ENCODE measurements at places on chromosomes 7 and 10.

DNA sequence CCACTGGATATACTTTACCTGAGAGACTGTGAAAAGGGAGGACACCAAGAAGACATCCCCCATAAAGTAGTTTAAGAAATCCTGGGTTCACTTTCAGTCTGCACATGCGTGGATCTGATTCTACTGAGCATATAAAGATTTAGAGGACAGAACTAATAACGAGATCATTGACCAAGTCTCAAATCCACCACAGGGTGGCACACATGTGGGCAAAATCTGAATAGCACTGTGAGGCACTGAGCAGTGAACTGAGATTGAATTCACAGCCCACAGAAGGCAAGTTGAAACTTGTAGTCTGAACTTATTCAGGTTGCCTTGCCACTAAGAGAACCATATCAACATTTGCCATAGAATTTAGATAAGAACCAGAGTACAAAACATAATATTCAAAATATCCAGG, 818.6 kb downstream of the GRID1 start:
- peak; percentile 11 for DNase-seq

DNA sequence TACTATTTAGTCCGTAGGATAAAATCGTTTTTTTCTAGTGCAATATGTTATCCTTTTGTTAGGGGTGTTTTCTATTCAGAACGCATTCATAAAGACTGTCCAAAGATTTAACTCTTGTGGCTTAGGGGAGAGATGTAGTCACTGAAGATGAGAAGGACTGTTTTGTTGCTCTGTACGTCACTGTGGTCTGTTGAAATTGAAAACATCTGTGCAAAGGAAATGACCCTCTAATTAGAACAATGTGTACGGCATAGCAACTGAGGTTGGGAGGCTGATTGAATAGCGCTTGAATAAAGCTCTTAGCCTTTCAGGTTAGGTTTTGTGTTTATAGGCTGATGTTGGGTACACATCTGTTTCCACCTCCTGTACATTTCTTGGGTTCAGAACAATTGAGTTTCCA, 453.4 kb upstream of the AKR1E2 start:
- peak; percentile 57 for DNase-seq

DNA sequence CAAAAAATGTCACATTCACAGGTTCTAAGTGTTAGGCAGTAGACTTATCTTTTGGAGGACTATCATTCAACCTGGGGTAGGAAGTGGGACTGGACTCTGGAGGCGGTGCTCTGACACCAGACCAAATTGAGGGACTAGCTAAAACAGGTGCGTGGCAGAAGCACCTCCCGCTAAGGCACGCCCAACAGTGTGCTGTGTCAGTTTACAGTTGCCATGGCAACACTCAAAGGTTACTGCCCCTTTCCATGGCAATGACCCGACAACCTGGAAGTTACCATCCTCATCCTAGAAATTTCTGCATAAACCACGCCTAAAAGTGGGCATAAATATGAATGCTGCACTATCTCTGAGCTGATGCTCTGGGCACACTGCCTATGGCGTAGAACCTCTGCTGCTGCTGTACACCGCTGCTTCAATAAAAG, 14.0 kb upstream of the BLNK start:
- DNase-seq, result no peak

DNA sequence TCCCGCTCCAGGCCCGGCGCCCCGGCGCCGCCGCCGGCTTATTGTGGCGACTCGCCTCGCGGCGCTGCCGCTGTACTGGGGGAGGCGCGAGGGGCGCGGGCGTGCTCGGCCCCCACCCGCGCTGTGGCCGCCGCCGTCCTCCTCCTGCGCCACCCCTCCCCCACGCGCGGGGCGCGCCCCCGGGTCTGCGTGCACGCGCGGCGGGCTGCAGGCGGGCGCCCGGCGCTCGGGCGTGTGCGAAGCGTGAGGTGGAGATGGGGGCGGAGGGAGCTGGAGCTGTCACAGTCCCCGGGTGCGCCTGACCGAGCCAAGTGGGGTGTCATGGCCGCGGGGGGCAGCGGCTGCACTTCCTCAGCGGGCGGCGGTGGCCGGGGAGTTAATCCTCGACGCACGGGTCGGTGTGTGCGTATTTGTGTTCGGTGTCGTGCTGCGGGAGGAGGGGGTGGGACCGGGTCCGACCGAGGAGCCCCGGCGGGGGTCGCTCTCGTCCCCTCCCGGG, 672 bp downstream of the LCOR start:
- DNase-seq, result peak; percentile 93

DNA sequence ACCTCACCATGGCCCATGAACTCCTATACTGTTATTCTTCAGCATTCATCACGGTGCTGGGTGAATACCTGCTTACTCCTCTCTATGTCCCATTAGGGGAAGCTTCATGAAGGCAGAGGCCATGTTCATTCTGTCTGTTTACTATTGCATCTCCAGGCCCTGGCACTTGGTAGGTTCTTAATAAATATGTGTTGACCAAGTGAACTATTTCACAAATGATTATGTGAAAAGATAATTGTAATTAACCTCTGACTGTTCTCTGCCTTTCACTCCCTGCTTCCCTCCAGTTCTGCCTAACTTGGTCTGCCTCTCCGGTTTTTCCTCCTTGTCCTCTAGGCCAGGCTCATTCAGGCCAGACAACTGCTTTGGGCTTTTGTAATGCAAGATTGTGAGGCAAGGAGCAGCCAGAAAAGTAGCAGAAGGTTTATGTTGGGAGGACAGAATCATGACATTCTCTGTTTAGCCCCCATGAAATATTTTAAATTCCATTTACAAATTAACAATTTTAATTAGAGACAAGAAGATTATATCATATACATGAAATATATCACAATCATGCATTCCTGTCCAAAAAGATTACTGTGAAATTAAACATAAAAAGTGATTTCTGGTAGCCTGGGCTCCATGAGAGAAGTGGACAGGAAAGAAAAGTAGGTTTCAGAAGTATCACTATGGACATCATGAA, 42.1 kb upstream of the PLXNA4 start:
- DNase-seq, result no peak

GRCh38 chr7:133593561-133593960, 340.7 kb downstream of the EXOC4 start:
- DNase-seq, result no peak

DNA sequence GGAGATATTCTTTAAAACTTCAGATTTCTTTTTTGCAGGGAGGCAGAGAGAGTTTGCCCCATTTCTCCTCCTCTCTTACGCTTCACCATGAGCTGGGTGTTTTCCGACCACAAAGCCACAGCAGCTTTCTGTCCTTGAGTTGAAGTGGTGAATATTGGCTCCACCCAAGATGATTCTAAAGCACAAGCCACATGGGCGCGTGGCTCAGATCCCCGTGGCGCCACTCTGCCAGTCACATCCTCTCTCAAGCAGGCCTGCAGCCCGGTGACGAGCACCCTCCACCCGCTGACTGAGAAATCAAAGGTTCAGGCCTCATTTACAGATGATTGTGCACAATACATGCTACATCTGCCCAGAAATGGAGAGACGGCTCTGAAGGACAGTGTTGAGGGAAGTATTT, 27.6 kb upstream of the RNF32 start:
- peak; percentile 79 for DNase-seq

- DNase-seq, result no peak
Observed at GRCh38 chr10:74337330-74338016, 186.5 kb downstream of the ADK start.

DNA sequence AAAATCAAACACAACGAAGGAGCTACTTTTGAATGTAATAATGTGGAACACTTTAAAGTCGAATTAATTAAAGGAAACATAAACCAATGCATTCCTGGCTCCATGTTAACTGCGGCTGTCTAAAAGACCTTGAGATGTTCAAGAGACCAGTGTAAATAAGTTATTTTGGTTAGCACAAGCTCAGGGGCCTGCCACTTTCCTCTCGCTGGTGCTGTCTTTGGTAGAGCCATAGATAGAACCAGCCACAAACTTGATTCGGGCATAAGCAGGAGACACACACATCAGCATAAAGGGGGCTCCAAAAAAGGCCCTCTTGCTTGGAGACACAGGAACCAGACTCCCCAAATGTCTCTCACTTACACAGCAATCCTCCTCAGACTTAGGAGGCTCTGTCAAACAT, 121.6 kb upstream of the TBX20 start:
- no peak for DNase-seq

DNA sequence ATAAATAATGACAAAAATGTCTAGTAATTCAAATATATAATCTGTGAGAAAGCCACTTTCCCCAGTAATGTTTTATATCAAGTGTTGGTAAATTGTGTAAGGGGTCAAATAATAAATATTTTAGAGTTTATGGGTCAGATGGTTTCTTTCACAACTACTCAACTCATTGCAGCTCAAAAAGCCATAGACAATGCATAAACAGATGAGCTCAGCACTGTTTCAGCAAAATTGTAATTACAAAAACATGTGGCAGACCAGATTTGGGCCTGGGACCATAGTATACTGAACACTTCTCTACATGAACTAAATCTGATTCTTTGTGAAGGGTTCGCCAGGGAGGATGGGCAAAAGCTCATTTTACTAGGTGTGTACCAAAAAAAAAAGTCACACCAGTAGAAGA, 460.8 kb downstream of the NRG3 start:
- DNase-seq, result no peak

GRCh38 chr7:129569811-129570215, 41.7 kb upstream of the NRF1 start:
- DNase-seq, result no peak

DNA sequence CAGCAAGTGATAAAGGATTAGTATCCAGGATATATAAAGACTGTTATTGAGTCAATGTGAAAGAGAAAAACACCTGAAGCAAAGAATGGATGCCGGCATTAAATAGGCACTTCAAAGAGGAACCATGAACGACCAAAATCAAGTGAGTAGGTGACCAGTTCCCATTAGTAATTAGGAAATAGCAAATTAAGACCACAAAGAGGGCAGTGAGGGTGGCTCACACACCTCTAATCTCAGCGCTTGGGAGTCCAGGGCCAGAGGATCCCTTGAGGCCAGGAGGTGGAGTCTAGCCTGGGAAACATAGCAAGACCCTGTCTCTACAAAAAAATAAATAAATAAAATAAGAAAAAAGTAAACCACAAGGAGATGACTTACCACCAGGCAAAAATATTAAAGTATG, 1.5 kb upstream of the ANTXRL start:
- no peak for DNase-seq

DNA sequence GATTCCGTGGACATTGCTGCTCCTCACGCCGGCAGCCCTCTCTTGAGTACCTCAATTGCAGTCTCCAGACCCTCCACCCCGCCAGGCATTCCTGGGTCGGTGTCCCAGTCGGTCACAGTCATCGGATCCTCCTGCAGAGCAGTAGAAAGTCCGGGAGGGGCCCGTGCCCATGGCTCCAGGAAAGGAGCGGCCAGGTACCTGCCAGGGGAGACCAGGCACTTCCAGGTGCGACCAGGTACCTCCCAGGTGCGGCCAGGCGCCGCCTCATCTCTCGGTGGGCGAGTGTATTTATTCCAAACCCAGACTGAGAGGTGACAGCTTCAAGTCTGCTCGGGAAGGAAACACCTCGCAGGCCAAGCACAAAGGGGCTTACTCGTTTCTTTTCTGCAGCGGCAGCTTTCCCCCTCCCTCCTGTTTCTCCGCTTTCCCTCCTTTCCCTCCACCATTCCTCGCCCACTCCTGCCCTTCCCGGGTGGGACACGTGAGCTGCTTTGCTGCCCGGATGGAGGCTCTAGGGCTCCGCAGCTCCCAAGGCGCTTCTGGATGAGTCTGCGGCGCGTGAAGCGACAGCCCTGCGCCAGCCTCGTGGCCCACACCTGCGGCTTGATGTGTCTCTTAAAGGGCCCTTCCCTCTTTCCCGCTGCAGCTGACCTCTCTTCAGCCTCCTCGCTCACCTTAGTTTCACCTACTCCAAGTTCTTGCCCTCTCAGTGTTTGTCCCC, 39.4 kb upstream of the AGK start:
- DNase-seq, result peak; percentile 2

- no peak for DNase-seq
Observed at GRCh38 chr10:132873395-132873794, 69.0 kb downstream of the CFAP46 start.

GRCh38 chr10:534047-534566, 155.4 kb downstream of the DIP2C start:
- no peak for DNase-seq

All from common myeloid progenitor, CD34-positive (primary cell).